GM12878 (cell line): ENCODE measurements at places on chromosomes 2 and 18.

DNA sequence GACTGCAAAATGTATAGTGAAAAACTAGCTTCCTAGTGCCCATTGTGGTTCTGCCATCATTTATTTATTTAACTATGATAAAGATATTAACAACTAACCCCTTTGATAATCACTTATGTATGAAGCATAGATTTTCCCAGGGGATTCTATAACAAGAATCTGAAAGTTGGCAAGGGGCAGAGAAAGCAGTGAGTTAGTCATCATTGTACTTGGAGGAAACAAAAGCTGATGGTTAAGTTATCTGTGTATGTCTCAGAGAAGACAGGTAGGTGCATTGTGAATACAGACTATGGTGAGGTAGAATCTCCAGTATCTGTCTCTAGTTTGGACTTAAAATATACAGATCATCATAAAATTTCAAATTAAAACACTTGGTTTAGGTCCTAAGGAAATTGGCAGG lies 2159.1 kb upstream of the CELF4 start:
- DNase-seq, result no peak

- no peak for DNase-seq
These were observed 128.6 kb downstream of the LRATD1 start for GRCh38 chr2:14761118-14761517.

GRCh38 chr18:62545098-62545497 lies 22.3 kb downstream of the ZCCHC2 start:
- no peak for DNase-seq

- no peak for DNase-seq
These were observed 116.8 kb upstream of the FSHR start for GRCh38 chr2:49271060-49271606.

GRCh38 chr2:165007161-165007744 lies 51.9 kb upstream of the SLC38A11 start:
- DNase-seq, result no peak

DNA sequence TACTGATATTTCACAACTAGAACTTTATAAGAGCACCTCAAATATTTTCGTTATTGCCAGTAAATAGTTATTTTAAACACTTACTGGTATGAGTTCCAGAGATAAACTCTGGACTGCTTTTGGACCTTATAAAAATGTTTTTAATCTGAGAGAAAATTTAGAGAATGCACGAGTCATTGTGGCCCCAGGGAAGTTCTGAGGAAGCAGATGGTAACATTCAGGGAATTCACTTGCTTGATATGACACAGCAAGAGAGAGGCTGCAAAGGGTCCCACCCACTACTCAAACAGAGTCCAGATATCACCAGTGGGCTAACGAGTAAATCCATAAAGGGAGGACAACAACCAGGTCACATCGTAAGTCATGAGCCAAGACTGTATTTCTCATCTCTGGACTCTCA lies 526.8 kb downstream of the TDRD15 start:
- no peak for DNase-seq

DNA sequence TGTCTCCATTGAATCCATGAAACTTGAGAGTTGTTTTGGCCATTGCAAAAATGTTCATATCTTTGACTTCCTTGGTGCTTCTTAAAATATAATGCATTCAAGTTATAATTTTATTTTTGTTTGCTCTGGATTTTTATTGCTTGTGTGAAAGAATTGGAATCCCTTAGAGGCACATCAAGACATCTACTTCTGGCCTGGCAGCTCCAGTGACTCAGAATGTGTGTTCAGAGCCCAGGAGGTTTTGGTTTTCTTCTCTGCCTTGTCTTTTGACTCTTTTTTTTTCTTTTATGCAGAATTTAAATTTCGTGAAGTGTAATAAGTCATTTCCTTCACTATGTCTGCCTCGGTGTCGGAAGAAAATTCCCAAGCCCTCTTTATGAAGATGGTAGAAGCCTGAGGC lies 180.2 kb downstream of the LTBP1 start:
- no peak for DNase-seq

- DNase-seq, result no peak
These were observed 84.0 kb downstream of the LYPD6B start for GRCh38 chr2:149122516-149122915.

- DNase-seq, result no peak
These were observed 180.6 kb upstream of the GLI2 start for GRCh38 chr2:120555092-120555491.

GRCh38 chr2:159797543-159798375 lies at the start of gene CD302:
CD302 (minus strand) TSS chr2:159798208; CDS start chr2:159798198, 10 bp downstream.
- DNase-seq, result no peak

DNA sequence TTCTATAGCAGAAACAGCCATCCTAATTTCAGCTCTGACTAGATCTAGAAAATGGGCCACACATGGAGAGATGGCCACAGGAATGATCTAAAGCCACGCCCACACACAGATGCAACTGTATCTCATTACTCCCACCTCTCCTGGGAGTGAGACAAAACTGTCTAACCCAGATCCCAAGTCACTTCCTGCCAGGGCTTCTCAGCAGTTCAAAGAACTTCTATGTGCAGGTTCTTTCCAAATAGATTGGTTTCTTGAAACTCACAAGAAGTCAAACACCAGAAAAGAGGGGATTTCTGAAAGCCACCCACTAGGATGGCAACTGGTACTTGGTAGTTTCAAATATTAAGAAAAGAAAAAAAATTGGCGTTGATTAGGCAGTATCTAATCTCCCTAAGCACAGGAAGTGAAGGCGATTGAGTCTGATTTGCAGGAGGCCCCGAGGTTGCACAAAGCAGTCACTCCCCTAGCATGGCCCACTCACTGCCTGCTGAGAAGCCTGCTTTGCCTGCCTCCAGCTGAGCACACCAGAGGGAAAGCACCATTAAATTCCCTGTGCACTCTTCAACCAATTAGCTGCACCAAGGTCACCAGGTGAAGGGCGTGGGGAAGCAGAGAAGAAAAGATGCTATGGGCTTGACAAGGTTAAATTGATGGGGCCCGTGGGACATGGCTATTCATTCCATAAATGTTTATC lies 51.1 kb downstream of the PAPOLG start:
- DNase-seq, result peak; percentile 75

DNA sequence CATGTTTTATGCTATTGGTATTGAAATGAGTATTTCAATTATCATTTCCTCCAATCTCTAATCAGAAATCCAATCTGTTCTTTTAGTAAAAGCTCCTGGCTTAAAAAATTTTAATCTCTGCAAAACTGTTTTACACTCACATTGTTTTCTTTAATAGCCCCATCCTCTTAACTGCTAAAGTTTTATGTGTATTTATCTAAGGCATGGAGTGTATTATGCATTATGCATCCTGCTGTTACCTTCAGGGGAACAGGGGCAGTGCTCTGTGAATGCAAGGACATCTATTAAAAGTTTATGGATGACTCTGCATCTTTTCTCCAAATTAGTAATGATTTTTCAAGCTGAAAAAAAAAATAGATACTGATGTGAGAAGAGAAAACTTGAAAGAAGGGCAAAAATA lies 1261.6 kb upstream of the NXPH2 start:
- no peak for DNase-seq

GRCh38 chr2:121372721-121373353 lies 87.8 kb upstream of the TFCP2L1 start:
- DNase-seq, result peak; percentile 48

DNA sequence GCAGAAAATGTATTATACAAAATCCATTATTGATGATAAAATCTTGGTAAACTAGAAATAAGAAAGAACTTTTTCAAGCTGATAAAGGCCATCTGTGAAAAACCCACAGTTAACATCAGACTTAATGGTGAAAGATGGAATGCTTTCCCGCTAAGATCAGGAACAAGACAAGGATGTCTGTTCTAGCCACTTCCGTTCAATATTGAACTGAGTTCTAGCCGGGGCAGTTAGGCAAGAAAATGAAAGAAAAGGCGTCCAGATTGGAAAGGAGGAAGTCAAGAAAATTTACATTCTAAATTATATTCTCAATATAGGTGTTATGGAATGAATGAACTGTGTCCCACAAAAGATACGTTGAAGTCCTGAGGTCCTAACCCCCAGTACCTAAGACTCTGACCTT lies 39.1 kb upstream of the DTNB start:
- no peak for DNase-seq

- no peak for DNase-seq
These were observed 35.4 kb downstream of the MBP start for GRCh38 chr18:77096936-77097886.

- no peak for DNase-seq
These were observed 89.4 kb upstream of the SPTBN1 start for GRCh38 chr2:54366487-54367280.

- no peak for DNase-seq
These were observed 194.8 kb downstream of the NDUFA10 start for GRCh38 chr2:239830121-239831000.

- no peak for DNase-seq
These were observed 122.1 kb upstream of the RMDN2 start for GRCh38 chr2:37802899-37803379.

- DNase-seq, result no peak
These were observed 217.5 kb downstream of the CYP26B1 start for GRCh38 chr2:71930049-71930681.

- DNase-seq, result no peak
These were observed 266.4 kb upstream of the ETAA1 start for GRCh38 chr2:67130531-67131256.

GRCh38 chr2:175418224-175418835 lies 236.8 kb upstream of the ATP5MC3 start:
- DNase-seq, result no peak

DNA sequence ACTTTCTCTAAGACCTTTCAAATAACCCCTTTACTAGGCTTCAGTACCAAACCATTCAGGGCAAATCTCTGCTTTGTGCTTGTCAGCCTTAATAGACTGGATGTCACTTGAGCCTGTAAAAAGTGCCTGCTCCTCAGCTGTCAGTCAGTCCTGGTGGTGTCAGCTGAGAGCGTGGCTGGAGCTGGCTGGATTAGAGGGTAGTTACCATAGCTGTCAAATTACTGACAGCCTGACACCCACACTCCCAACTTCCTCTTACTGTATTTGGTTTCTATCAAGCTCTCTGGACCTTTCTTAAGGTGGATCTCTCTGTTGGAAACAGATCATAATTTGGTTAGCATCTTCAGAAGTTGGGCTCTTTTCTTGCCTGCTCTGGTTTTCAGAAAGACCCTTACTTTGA lies 371.4 kb upstream of the ATP5MC3 start:
- DNase-seq, result no peak

DNA sequence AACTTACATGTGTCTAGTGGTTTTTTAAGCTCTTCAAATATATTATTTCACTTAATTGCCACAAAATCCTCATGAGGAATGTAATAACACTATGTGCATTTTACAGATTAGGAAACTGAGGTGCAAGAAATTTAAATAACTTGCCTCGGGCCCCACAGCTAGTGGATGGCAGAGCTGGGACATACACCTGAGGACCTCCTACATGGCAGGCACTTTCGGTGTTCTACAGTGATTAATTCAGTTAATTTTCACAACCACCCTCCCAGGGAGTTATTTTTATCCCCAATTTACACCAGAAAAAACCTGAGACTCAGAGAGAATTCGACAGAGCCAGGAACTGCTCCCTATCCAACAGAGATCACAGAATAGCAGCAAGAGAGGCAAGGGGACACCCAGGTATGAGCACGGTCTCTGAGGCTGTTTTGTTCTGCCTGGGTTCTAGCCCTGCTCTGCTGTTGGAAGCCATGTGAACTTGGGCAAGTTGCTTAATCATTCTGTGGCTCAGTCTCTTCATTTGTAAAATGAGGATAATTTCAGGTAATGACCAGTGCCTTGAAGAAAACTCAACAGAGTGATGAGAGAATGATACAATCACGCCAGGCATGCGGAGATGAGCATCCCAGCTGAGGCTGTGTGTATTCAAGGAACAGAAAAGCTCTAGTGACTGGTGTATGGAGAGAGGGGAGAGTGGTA lies 82.3 kb downstream of the MYCN start:
- DNase-seq, result no peak

DNA sequence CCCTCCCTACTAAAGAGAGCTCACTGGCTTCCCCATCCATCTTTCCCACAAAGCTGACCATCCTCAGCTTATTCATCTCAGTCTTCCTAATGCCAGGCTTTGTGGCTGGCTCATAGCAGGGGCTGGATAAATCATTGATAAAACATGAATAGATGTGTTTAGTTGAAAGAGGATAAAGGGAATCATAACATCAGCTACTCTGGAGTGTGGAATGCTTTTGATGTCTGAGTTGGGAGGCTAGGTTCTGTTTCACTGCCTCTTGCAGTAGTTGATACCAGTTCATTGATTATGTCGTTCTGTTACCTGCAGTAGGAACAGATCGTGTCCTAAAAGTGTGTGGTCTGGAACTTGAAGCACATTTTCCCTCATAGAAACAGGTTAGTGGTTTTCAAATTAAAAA lies 66.3 kb upstream of the HK2 start:
- DNase-seq, result no peak

- no peak for DNase-seq
These were observed 8.7 kb downstream of the TMEM169 start for GRCh38 chr2:216090369-216090786.

DNA sequence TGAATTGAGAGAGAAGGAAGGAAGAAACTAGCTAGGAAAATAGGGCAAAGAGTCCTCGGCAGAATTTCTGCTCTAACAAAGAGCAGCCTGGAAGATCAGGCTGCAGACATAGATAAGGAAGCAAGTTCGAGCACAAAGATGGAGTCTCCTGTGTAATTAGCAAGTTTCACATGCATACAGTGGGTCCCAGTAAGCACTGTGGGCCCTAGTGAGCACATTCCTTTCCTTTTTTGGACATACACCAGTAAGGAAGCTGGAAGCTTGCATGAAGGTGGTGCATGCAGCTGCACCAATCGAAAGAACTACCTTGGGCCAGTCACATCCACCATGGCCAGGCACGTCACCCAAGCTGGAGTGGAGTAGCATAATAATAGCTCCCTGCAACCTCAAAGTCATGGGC lies 109.7 kb downstream of the NOL4 start:
- DNase-seq, result no peak

DNA sequence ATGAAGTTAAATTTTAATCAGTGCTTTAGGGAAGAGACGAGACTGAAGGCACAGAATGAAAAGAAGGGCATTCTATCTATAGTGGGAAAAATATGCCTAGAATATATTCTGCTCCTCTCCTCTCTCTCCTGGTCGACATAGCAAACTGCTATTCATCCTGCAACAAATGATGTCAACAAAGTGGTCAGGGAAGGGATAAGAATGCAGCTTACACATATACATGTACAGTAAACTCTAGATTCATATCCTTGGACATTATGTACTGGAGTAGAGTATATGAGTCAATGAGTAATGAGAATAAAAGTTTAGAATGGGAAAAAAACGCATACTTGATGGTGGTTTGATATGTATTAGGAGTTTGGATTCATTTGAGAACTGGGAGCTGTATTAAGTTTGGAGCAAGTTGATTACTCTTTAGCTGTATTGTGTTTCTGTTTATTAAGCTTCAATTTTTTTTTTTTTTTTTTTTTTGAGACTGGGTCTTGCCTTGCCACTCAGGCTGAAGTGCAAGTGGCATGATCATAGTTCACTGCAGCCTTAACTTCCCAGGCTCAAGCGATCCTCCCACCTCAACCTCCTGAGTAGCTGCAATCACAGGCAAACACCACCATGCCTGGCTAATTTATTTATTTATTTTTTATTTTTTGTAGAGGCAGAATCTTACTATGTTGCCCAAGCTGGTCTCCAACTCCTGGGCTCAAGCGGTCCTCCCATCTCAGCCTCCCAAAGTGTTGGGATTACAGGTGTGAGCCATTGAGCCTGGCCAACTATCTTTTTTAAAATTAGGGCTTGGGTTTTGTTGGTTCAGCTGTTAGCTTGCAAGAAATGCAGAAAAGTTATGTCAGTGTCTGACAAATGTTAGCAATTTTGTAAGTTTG lies 53.8 kb downstream of the STAT1 start:
- no peak for DNase-seq
